Right cardiac atrium (tissue), 5 donors: ENCODE measurements at places on chromosomes 16 and 17.

DNA sequence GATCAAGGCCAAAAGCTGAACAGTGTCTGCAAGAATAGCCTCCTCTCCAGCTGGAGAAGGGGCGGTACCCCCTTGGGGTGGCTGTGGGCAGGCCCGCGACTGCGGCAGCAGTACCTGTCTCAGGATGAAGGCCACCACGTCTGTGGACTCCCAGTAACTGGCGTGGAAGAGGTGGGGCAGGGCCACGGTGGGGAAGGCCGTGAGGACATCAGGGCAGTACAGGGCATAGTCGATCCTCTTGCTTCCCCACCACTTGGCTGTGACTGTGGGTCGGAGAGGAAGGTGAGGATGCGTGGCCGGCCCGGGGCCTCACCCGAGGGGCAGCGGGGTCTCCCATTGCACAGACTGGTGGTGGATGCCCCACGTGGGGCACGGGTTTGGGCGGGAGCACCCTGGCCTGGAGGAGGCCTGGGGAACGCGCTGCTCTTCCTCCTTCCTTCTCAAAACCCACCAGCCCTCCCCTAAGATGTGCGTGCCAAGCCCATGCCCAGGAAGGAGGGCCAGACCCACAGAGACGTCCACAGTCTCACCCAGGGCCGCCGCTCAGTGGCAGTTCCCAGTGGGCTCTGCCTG, 26.0 kb downstream of the PIMREG start:
- DNase-seq: no peak

- peak; percentile 83 for DNase-seq
Observed at GRCh38 chr16:30786115-30786935, 680 bp downstream of the ZNF629 start.

GRCh38 chr16:51048544-51048943, 102.5 kb downstream of the SALL1 start:
- DNase-seq: no peak

DNA sequence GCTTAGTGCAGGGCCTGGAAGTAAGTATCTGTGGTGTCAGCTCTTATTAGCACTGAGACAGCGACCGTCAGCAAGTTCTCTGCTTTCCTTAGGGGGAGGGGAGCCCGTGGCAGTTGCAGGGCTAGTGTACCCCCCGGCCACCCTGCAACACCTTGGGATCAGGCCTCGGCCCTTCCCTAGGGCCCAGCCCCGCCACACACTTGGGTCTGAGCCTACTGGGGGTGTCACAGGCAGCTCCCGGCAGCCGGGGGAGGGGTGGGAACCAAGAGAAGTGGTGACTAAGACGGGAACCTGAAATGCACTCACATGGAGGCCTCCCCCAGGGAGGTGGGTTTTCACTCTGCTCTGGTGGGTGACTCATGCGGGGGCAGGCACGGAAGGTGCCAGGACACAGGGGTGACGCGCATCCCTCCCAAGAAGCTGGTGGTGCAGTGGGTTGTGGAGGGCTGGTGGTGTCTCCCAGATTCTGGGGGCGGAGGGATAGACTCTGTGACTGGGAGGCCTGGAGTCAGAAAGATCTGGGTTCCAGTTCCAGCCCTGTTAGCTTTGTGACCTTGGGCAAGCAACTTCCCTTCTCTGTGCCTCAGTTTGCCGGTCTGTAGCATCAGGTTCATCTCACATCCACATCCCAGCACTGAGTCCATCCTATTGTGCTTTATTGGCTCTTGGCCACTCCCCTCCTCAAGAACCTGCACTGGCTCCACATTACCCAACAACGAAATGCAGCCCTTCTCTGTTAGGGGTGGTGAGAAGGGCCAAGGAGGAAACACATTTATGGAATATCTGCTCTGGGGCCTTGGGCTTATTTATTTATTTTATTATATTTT, 44.5 kb downstream of the LAT start:
- no peak for DNase-seq

DNA sequence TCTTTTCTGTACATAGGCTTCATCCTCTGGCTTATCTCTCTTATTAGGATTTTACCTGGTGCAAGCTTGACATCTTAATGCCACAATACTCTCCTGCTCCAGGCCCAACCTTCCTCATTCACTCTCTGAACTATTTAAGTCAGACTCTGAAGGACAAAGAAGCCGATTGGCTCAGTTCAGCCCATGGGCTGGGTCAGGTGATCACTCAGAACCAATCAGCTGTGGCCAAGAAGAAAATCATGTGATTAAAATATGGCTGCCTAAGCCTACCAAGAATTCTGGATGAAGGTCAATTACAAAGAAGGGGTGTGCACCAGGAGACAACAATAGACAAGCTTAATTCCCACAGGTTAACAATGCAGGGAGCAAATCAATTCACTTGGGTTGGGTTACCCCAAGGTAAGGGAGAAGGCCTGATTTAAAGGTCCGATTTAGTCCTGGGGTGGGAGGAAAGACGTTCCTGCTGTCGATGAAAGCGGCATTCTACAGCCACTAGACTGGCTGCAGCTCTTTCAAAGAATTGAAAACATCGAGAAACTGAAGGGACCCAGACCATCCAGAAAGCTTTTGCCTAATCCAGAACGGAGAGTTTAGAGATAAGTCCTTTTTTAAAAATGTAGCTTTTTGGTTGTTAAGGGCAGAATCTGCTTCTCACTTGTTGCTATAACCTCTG, 42.9 kb upstream of the NFAT5 start:
- no peak for DNase-seq

- peak; percentile 59 for DNase-seq
Observed at GRCh38 chr16:3774156-3774767, 56.9 kb upstream of the TRAP1 start.

DNA sequence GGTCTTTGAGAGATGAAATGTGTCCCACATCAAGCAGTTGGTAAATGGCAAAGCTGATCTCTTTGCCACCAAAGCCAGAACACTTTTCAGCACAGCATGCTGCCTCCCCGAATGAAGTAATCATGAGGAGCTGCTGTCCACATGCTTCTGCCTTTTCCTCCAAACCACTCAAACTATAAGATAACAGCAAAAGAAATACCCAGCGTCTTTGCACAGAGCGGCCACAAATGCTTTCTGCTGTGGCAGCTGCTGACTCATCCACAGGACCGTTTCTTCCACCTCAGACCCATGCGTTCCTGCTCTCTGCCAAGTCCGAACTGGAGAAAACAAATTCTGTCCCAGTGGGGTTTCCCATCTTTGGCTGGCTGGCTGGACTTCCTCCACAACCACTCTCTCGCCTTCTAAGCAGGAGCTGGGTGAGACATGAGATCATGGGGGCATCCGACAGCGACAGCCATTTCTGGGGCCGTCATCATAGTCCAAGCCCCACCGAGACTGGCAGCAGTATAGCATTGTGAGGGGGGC, 27.1 kb downstream of the TBC1D3B start:
- peak; percentile 66 for DNase-seq

GRCh38 chr17:70171159-70171558, 1.8 kb downstream of the KCNJ2 start:
- no peak for DNase-seq

GRCh38 chr17:44222112-44222869, 2.8 kb upstream of the UBTF start:
- peak; percentile 92 for DNase-seq

GRCh38 chr17:43757171-43757660, 1.4 kb downstream of the SOST start:
- no peak for DNase-seq

- no peak for DNase-seq
Observed at GRCh38 chr17:81298325-81298990, 3.4 kb upstream of the SLC38A10 start.

DNA sequence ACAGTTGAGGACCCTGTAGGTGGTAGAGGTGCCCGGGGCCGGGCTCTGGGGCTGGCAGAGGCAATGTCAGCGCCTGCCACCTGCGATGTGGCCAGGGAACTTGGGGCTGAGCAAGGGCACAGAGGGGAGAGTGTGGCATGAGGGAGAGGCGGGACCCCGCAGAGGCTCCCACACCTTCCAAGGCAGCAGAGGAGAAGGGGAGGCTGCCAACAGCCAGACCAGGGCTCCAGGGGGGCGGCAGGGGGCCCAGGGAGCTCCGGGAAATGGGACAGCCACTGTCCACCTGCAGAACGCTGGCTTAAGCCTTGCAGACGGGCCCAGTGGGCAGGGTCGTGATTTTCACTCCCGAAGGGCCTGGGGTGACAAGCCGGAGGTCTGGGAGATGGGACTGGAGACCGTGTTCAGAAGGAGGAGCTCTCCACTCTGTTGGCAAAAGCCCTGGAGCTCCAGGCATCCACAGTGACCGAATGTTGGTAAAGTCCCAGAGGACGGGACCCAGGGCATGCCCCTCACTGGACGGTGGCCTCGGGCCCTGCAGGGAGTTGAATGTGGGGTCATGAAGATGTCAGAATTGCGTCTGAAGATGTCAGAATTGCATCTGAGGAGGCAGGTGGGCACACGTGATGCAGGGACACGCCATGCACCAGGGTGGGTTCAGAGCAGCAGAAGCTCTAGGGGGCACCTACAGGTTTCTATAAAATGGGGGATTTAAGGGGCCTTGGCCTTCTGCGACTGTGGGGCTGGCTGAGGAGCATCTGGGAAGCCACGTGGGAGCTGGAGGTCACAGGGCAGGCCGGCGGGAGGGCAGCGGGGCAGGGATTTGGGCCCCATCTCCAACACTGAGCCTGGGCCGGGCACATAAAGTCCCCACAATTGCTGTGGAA, 18.6 kb downstream of the CD7 start:
- DNase-seq: no peak

DNA sequence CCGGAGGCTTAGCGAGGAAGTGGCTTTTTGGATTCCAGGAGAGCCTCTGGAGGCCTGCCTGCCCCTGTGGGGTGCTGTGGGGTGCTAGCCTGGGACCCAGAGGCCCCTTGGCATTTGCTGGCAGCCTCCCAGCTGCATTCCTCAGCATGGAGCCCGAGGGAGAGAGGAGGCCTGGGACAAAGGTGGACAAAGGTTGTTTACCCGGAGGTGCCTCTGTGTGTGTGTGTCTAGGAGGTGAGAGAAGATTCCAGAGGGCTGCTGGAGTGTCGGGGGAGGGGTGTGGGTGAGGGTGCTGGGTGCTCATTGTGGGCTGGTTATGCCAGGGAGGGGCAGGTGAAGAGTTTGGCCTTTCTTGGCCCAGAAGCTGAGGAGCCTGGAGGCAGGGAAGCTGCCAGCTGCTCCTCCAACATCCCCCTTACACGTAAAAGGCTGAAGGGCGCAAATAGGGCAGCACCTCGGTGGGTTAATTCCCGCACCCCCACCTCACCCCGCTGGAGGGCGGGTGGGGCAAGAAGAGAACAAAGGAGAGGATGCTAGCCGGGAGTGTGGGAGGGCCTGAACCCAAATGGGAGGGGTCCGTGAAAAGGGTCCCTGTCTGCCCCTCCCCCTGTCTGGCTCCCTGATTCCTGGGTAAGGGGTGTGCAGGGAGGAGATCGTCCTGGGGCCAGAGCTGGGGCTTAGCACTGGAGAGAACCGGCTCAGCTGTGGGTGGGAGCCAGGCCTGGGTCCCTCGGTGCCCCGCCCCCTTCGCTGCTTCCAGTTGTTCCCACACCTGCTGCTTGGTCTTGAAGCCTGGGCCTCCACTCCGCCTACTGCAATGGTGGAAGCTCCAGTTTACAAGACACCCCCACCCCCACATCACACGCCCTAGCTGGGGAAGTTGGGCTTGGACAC, 9.9 kb downstream of the HEXIM2 start:
- peak; percentile 74 for DNase-seq

DNA sequence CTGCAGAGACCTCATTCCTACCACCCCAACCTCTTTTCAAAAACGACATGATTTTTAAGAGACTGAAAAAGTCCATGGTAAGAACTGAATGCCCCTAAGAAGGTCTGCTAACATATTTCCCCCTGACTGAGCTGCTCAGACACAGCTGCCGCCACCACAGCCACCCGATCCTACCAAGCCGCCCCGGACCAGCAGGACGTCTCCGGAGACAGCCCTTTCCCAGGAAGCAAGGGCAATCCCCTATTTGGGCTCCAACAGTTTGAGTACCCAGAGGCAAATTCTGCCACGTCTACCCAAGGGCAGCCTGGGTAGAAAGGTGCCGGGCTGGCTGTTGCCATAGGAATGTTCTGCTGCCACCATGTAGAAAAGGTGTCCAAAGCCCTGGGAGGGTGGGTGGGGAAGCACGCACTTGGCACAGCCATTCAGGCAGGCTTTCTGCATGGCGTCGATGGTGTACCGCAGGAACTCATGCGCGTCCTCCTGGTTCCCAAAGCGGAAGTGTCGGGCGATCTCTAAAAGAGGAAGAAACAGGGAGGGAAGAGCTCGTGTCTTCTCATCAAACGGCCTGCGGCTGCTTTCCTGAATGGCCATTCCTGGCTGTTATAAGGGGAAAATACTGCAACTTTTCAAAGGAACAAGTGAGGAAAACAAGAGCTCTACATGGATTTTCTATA, 13.6 kb downstream of the USP36 start:
- peak; percentile 43 for DNase-seq

DNA sequence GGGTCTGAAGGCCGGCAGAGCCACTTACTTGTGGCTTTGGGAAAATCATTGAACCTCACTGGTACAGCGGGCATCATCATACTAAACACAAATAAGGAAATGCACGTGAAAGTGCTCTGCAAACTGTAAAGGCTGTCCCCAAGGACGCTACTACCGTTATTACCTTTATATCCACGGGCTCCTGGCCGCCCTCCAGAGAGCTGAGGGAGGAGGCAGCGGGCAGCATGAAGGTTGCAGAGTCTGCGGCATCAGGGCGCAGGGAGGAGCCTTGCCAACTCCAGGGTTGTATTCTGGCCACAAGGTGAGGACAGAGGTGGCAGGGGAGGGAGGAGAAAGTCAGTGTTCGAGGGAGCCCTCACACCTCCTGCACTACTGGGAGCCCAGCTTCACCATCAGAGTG, 68.3 kb upstream of the GCSH start:
- no peak for DNase-seq

DNA sequence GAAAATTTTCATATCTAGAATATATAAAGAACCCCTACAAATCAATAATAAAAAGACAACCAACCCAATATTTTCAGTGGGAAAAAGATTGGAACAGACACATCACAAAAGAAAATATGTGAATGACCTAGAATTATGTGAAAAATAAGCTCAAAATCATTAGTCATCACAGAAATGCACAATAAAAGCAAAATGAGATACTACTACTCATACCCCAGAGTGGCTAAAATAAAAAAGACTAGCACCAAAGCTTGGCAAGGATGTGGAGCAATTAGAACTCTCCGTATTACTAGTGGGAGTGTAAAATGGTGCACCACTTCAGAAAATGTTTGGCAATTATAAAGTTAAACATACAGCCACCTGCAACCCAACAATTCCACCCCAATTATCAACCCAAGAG, 48.0 kb upstream of the CDH5 start:
- DNase-seq: no peak

- DNase-seq: no peak
Observed at GRCh38 chr16:72588551-72588950, 416.6 kb upstream of the PMFBP1 start.

- no peak for DNase-seq
Observed at GRCh38 chr17:63335831-63336230, 110.3 kb downstream of the CYB561 start.

- DNase-seq: no peak
Observed at GRCh38 chr17:50692448-50693035, 15.2 kb downstream of the ANKRD40 start.

- DNase-seq: no peak
Observed at GRCh38 chr16:17367036-17367435, 103.7 kb downstream of the XYLT1 start.

DNA sequence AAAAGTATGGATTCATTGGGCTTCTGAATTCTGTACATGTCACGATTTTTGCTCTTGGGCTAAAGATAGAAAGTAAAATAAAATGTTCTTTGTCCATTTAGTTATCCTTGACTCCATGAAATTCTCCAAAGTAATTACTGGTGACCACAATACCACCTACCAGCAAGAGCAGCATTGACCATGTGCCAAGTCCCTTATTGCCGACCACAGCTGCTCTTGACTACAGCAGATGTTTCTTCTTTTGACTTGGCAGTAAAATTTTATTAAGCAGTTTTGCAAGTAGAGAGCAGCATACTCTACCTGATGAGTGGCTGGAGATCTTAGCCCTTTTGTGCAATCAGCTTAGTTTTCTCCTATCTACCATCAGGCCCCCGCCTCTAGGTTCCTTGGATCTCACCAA, 152.2 kb upstream of the TBX2 start:
- no peak for DNase-seq
